Astrocyte of the cerebellum (primary cell): ENCODE measurements at places on chromosomes 6 and 20.

DNA sequence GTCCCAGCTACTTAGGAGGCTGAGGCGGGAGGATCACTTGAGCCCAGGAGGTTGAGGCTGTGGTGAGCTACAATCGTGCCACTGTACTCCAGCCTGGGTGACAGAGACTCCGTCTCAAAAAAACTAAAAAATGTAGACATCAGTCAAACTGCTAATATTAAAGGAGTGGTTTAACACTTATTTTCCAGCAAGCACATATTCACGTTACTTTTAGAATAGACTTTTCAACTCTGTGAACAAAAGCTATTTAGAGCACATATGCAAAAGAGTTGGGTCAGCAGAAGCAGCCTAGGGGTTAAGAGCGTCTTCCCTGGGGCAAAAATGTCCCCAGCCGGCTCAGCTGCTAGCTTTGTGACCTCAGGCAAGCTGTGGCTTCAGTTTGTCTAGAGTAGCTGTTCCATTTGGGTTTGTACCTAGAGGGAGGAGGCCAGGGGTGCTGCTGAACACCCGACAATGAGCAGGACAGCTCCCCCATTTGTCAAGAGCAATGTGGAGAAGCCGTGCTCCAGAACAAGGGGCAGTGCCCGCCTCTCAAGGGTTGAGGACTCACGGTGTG lies 62.5 kb upstream of the PTGIS start:
- no peak for DNase-seq

GRCh38 chr6:133108419-133108818 lies 132.7 kb upstream of the EYA4 start:
- DNase-seq = no peak

- DNase-seq = no peak
Measured at GRCh38 chr6:72784581-72784980, 162.7 kb downstream of the KCNQ5 start.

- DNase-seq = no peak
Measured at GRCh38 chr20:32560989-32561830, 23.9 kb downstream of the NOL4L start.

DNA sequence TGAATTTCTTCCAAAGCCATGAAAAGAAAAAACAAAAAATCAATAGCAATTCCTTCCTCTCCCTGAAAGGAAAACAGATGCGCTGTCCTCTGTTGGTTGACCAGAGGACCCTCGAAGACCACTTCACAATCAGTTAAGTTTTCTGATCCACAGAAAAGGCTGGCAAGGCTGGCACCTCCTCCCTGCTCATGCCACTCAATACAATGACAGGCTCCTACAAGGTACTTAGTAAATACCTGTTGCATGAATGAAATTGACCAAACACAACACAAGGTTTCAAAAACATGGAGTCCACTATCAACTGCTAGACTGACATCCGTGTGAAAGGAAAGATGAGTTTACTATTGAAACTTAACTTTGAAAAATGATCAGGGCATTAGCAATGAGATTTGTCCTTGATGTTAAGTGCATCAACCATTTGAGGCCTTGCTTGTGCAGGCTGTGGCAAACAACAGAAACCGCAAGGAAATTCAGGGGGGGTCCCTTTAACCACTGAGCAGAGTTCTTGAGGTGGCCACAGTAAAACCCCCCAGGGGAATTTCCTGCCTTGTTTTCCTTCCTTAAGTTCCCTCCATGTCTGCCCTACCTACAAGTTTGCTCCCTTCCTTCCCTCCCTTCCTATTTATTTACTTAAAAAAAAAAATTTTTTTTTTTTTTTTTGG lies 27.9 kb upstream of the RTF2 start:
- DNase-seq = peak; percentile 19

GRCh38 chr6:99232056-99232455 lies 117.4 kb downstream of the FAXC start:
- DNase-seq = no peak

- no peak for DNase-seq
Measured at GRCh38 chr20:20312562-20312961, 55.3 kb upstream of the INSM1 start.

DNA sequence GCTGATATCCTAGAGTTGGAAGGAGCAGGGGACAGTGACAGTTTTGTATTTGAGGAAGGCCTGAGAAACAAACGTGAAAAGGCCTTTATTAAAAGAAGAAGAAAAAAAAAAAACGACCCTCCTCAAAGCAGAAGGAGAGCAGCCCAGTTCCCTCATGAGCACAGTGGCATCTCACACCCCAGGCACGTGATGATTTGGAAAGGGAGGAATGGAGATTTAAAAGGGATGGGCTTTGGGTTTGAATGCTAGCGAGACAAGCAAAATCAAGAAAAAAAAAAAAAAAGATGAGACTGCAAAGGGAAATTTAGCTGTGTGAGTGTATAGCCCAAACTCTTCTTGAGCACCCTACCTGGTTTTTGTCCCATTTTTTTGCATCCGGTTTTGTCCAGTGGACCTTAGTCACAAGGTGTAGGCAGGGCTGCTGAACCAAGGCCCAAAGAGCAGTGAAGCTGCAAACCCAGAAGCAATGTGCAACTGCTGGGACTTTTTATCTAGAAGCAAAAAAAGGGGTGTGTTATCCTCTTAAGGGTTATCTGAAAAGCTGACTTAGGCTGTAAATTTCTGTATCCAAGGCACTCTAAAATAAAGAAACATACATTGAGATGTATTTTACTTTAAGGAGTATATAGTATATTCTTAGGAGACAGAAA lies 54.5 kb upstream of the RREB1 start:
- DNase-seq = no peak

DNA sequence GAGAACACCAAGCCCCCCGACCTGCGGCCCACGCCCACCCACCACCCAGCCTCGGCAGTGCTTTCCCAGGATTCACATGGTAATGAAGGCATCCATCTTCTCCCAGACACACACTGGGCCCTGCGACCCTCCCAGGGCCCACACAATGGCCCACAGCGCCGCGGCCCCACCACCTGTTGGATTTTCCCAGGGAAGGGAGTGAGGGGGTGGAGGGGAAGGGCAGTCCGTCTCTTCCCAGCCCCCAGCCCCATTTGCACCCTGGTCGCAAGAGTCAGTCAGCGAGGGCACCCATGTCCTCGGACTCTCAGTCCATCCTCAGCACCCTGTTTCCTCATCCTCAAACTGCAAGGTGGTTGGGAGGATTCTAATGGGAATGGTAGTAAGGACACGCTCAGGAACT lies 23.7 kb upstream of the ID1 start:
- DNase-seq = no peak

GRCh38 chr6:151096255-151096612 lies 143.5 kb upstream of the AKAP12 start:
- DNase-seq = no peak

GRCh38 chr20:24033151-24033550 lies 44.6 kb upstream of the GGTLC1 start:
- DNase-seq = no peak

- DNase-seq = no peak
Measured at GRCh38 chr20:46723039-46723438, 13.6 kb downstream of the SLC2A10 start.

GRCh38 chr20:46488451-46488850 lies 24.9 kb downstream of the ZNF334 start:
- no peak for DNase-seq

- no peak for DNase-seq
Measured at GRCh38 chr6:142675517-142675916, 269.5 kb downstream of the HIVEP2 start.

- no peak for DNase-seq
Measured at GRCh38 chr20:48687117-48687800, 140.5 kb downstream of the PREX1 start.

DNA sequence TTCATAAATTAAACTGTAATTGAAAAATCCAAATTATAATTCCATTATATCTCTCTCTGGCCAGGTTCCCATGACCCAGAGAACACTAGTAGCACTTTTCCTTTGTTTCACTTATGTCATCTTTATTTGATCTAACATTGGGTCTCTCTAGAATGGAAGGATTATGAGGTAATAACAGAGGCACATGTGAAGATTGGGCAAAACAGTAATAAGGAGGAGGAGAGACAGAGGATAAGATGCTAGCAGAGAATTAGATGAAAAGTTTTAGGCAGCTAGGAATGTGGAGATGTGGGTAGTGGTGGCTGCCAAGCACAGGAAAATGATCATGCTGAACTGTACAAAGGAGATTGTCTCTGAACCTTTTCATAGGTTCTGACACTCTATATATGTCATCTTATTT lies 3.3 kb downstream of the TAB2 start:
- no peak for DNase-seq

- DNase-seq = no peak
Measured at GRCh38 chr6:50834929-50835410, 16.3 kb downstream of the TFAP2B start.

DNA sequence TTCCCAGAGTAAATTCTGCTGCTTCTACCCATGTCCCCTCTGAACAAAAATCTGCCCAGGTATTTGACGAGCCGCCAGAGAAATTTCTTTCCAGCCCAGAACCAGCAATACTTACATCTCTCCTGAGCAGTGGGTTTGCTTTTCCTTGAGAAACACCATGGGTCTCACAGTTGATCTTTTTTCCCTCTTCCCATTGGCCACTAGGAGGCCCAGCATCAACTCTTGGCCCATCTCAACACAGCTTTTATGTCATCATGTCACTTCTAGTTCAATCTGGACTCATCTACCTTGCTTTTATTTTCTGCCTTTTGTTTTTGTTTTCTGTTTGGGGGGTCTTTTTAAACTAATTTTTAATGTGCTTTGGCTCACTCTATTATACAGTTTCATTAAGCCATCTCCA lies 18.8 kb downstream of the MAFB start:
- no peak for DNase-seq

DNA sequence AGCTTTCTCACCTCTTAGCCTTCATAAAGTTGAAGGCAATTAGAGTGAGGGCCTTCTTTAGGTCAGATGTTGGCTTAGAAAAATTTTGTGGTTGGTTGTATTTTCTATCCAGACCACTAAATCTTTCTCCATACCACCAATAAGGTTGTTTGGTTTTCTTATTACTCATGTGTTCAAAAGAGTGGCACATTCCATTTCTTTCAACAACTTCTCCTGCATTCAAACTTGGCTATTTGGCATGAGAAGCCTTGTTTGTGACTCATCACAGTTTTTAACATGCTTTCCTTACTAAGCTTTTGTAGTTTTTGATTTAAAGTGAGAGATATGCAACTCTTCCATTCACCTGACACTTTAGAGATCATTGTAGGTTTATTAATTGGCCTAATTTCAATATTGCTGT lies 949.6 kb downstream of the TBC1D32 start:
- peak; percentile 74 for DNase-seq

DNA sequence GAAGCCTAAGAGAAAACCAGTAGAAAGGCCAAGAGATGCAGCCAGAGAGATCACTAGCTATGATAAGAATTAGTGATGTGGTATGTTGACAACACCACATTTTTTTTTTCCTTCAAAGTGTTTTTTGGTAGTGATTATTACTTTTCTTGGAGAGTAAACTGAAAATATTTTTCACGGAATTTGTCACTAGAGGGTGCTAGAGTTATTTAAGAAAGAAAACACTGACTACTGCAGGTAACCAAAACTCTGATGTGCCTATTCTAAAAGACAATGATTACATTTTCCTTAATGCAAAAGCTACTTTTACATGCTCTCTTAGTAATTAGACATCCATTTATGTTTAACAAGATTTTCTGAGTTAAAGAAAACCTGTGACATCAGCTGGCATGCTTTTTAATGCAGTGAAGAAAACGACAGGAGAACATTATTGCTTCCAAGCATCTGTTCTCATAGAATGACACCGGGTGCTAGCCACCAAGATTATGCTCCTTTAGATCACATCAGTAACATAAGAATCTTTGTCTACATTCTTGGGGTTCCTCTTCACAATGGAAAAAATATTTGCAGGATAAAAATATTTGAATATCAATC lies 28.8 kb downstream of the RWDD2A start:
- DNase-seq = peak; percentile 37

DNA sequence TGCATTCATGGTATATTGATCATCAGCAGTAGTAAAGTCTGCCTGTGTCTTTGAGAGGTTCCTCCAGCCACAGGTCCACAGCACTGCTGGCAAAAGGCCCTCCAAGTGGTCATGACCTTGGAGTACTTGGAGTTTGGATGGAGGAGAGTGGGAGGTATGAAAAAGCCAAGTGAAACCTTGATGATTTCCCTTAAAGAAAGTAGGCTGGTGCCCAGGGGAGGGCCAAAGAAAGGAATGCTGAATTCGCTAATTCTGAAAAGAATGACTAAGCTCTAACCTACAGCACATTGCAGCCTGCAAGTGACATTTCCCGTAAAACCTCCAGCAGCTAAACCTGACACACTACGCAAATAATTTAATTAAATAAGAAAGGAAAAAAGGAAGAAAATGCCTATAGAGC lies 223.4 kb upstream of the TAB2 start:
- DNase-seq = no peak

GRCh38 chr6:45644720-45645119 lies 267.0 kb upstream of the SUPT3H start:
- no peak for DNase-seq

DNA sequence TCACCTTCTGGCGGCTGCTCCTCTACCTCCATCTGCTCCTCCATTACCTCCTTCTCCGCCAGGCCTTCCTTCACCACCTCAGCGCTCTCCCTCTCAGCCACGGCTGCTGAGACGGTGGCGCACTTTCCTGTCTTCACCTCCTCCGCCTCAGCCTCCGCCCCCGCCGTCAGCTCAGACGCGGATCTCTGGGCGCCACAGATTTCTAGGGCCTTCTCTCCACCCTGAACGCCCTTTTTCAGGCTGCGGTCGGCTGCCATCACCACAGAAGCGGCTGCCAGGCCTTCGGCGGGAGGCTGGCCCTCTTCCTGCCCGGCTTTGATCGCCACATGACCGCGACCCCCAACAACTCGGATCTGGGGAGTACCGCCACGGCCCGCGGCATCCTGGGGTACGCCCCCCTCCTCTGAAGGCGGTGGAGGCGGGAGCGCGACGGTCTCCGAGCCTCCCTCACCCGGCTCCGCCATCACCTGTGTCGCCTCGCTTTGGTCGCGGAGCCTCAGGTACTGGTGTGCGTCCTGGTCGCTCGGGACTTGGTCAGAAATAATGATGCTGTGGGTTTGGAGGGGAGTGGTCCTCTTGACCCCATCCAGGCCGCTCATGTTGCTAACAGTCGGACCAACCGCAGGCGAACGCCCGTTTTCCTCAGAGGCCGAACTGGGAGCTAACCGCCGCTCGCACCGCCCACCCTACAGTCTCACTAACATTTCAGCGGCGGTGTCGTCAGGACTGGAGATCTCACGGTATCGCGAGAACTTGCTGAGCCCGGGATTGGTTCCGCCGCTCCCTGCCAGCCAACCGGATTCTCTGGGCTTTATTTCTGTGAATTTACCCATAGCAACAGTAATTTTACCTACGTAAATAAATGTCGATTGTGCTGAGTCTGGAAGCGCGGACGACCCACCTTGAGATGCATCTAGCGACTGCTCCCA lies at the start of gene TSPYL1:
Gene TSPYL1 (minus strand): TSS at position 699 of the 929 bp plus-strand sequence. CDS start 100 bp downstream, at position 599.
- DNase-seq = peak; percentile 96

GRCh38 chr6:48775157-48775556 lies 664.2 kb upstream of the PTCHD4 start:
- DNase-seq = no peak
